ENCODE measurements at places on chromosomes 1 and 21.

DNA sequence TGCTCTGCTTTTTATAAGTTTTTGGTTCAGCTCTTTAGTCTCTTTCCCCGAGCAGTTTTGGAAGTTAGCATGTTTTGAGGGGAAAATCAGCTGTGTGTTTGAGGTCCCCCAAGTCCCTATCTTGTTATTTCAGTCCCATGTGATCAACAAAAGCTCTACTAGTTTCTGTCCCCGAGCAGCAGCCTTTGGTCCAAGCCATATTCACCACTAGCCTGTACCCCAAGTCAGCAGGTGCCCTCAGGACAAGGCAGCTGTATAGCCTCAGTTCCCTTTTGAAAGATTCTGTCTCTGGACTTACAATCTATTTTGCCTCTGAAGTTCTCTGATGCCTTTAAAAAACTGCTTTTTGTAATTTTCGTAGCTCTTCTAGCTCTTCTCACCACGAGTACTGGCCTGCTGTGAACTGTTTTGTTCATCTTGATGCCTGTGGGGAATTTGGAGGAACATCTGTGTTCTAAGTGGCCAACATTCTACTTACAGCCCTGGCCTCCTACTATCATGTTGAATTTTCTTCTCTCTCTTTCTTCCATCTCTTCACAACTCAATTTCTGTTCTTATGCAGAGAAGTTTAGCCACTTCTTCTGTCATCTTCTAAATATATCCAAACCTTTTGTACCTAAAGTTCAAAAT lies 16.7 kb downstream of the UAP1 start:
- no peak for DNase-seq

- no peak for DNase-seq
Measured at GRCh38 chr1:232999956-233000625, 49.7 kb downstream of the NTPCR start.

- DNase-seq: peak; percentile 88
Measured at GRCh38 chr1:36351227-36351977, 28.0 kb upstream of the EVA1B start.

DNA sequence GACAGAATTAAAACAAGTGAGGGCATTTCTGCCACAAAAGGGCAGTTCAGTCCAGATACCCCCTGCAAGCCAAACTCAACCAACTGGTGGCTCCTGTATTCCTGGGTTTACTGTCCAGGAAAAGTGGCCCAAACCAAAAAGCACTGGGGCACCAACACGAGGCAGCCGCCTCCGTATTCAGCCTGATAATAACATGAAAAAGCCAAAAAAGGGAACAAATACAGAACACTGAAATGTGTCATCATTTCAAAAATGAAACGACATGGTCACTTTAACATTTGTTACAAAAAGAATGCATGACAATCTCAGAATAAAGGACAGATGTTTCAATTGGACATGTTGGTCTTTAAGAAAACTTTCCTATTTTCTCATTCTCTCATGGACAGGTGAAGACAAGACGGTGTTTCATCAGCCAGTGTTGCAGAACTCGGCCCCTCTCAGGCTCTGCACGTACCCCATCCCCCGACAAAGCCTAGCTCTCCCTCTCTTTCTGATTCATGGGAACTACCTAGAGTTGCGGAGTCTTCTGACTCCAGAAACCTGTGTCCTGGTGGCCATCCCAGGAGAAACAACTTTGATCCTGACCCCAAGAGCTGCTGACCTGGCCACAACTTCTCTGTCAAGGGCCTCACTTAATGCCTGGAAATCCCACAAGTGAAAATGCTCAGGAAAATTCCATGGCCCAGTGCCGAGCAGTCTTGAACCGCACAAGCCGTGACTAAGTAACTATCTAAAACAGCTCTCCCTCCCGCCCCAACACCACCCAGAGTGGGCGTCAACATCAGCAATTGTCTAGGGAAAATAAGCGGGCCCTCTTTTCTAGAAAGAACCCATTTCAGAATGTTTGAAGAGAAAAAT lies 27.1 kb downstream of the ZBTB17 start:
- peak; percentile 59 for DNase-seq

DNA sequence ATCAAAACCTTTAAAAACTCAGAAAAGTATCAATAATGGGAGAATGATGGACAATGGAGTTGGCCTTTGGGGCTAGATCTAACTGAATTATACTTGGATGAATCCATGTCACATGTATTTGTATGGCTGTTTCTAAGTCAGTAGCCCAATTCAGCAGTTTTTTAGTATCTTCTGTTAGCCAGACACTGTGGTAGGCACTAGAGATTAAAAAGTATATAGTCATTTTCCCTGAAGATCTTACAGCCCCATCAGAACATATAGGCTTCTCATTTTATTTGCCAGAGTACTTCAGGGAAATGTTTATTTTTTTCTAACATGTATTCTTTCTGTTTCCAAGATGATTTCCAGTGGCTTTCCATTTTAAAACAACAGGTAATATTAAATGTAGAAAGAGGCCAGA lies 273.7 kb downstream of the NFIA start:
- no peak for DNase-seq

DNA sequence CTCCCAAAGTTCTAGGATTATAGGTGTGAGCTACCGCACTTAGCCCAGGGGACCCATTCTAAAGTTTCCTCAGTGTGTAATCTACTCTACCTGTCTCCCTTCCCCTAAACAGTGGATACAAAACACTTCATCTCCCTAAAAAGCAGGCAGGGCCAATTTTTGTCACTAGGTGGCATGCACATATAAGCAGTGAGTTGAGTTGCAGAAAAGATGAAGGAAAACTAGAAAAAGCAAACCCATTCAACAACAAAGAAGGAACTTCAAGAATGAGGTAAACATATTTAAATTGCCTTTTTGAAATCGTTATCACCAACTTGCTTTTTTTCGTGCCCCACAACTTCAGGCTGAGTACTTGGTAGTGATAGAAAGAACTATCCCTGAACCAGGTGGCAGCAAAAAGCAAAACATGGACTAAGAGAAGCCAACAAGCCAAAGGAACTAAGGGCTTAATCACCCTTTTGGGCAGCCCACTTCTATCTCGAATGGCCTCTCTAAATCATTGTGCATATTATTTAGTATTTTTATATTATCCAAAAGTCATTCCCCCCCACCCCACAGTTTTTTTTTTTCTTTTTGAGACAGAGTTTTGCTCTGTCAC lies 19.7 kb upstream of the ALDH9A1 start:
- peak; percentile 80 for DNase-seq

DNA sequence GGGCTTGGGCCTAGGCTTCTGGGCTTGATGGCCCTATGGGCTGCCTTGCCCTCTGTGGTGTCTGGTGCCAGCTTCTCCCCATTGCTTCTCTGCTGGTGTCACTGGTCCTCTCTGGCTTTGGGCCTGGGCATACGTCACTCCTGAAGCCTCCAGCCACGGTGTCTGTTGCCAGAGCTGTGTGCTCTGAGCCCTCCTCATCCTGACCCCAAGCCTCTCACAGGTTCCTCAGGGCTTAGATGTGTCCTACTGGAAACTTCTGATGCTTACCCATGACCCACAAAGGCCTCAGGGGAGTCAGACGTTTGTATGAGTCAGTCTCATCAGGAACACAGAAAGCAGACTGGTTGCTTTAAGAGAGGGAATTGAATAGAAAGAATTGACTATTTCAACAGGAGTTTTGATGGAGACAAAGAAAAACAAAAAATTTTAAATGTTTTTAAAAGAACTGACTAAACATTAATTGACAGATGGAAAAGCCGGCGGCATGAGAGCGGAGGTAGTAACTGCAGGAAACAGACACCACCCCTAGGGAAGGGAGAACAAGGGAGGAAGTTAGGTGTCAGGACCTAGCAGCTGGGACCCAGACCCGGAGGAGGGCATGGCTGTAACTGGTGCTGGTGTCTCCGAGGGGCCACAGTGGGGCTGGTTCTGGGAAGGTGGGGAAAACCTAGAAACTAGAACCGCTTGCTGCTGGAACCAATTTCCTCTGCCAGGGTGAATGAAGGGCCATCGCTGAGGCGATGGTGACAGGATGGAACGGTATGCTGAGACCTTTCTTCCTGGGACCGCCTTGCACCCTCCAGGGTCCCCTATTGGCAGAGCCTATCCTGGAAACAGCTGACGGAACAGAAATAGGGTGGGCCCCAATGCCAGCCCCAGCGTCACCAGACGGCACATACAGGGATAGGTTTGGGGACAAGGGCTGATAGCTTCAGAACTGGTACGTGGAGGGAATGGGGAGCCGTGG lies 40.0 kb upstream of the CITED4 start:
- DNase-seq: peak; percentile 70

DNA sequence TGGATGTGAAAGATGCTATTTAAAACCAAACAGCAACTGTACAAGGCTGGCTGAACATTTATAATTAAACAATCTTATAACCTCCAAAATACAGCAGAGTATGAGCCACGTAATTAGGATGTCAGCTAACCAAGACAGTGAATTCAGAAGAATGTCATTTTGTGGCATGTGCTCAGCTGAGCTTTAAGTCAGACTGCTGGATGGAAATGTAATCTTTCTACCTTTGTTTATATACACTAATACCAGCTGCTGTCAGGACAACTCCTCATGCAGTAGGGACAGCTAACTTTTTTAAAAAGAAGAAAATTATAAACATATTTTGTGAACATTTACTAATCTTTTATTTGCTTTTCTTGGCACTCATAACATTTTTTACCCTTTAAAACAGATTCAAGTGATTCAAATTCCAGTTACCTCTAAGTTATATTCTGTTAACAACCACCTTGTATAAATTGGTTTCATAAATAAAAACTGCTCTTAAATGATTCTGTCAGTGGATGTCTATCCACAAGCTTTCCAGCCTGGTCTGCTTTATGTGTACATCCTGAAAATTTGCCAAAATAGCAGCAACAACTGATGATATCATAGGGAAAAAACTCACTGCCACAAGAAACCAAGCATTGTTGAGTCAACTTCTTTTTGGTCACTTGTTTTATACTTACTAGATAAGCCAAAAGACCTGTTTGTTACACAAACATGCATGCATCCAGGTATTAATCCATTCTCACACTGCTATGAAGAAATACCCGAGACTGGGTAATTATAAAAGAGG lies 36.1 kb downstream of the DPH5 start:
- DNase-seq: no peak

DNA sequence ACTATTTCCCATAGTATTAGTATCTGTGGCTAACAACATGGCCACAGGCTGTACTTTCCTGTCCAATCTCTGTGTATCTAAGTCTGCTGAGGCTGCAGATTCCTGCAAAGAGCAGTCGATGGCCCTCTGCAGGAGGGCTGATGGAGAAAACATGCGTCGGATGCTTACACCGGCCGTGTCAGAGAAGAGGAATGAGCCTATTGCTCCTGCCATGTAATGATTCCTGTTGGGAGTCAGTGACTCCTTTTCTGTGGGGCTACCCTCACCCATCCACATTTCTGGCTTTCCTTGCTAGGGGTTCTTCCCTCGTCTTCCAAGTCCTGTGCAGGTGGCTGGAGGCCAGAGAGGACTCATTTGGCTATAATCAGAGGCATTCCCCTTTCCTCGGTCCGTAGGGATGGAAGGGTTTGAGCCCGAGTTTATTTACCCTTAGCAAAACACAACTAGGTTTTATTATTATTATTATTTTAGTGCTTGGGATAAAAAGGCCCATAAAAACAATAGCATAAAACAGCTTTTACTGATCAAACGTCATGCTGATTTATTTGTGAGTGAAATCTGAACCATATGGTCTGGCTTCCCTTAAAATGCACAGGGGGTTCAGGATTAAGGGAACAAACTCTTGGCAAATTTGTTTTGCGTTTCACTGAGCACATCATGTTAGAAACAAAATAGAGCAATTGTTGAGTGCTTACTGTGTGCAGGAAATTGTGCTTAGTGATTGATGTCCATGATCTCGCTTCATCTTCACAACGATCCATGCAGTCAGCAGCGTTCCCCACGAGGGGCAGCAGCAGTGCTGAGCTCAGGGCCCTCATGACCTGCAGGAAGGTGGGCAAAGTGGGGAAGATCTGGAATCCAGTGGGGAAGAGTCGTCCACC lies 70.8 kb downstream of the KIF26B start:
- peak; percentile 18 for DNase-seq

GRCh38 chr1:208065862-208066261 lies 154.9 kb upstream of the CD34 start:
- peak; percentile 21 for DNase-seq

- no peak for DNase-seq
Measured at GRCh38 chr1:111730706-111731105, 8.5 kb downstream of the INKA2 start.

DNA sequence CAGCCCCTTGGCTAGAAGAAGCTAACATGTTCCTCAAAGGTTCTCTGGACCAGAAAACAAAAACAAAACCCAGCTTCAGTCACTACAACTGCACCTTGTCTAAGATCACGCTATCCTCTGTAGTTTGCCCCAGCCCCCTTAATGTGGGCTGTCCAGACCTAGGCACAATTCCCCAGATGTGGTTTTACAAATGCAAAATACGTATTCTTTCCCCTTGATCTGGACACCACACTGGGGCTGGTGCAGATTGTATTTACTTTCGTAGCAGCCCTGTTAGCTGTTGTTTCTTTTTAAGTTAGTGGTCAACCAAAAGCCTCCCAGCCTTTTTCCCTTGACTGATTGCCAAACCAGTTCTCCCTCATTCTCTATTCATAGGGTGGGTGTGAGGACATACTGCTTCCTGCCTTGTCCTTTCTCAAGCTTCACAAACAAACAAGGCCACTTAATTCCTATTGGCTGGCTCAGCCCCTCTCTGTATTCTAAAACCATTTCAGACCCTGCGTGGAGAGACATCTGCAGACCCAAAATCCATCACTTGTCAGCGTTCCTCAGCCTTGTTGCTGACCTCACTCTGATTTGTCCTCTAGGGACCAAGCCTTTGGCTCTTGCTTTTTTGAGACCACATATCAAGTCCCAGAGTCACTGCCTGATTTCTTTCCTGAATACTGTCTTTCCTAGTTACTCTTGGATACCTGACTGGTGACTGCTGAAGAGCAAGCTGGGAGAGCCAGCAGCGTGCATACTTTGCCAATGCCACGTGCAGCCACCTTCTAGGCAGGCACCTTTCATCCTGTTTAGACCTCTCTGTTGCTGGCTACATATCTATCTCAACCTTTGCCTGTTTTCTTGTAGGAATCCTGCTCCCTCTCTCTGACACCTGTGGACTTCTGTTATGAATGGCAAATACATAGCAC lies 96.4 kb upstream of the RAB3GAP2 start:
- DNase-seq: peak; percentile 78

DNA sequence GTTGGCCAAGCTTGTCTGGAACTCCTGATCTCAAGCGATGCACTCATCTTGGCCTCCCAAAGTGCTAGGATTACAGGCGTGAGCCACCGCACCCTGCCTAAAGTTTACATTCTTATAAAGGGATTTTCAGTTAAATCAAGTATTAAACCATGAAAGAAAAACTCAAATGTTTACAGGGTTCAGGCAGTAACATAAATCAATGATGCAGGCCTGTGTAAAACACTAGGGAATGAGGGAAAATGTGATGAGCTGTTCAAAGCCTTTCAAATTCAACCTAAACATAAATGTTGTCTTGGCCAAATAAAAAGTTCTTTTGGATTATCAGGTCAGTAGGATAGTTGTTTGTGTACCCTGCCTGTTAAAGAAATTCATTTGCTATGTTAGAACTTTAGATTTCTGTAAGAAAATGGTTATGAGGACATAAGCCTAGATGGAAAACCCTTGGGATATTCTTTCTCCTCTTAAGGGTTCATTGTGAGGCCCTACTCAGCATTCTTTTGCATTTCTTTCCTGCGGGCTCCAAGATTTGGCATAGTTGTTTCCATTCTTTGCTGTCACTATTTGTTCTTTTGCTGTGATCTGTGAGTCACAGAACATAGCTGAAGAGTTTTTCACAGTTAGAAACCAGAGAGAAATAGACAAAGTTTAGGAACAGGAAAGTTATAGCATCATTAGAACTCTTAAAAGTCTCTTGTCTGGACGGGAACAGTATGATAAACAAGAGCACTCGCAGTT lies 8.9 kb upstream of the ZRANB2 start:
- peak; percentile 50 for DNase-seq

GRCh38 chr1:3905266-3905952 lies 5.3 kb upstream of the C1orf174 start:
- no peak for DNase-seq

All from trophoblast cell (in vitro differentiated cells and primary cell).